ENCODE measurements at places on chromosomes 6 and 20.

DNA sequence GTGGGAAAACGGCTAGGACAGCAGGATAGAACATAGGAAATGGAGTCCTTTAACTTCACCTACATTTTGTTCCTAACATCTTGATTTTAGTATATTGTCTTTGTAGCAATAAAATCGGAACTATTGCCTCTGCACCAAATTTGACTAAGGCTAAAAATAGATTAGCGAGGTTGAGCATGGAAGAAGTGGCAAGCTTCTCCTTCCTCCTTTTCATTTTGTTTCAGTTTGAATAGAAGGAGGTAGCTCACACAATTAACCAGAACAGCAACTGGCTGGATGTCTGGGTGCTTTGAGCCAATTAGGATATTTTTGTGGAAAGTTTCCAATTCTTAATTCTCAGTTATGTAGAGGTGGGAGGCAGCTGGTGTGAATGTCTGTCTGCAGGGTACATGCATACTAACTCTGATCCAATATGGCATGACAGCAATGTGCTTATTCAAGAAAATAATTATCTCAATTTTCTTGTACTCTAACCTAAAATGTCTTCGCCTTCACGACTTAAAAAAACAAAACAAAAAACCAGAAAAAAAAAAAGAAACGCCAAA lies 3.1 kb upstream of the HECA start:
- DNase-seq = no peak

GRCh38 chr20:50872560-50873425 lies 58.4 kb downstream of the ADNP start:
- DNase-seq = no peak

DNA sequence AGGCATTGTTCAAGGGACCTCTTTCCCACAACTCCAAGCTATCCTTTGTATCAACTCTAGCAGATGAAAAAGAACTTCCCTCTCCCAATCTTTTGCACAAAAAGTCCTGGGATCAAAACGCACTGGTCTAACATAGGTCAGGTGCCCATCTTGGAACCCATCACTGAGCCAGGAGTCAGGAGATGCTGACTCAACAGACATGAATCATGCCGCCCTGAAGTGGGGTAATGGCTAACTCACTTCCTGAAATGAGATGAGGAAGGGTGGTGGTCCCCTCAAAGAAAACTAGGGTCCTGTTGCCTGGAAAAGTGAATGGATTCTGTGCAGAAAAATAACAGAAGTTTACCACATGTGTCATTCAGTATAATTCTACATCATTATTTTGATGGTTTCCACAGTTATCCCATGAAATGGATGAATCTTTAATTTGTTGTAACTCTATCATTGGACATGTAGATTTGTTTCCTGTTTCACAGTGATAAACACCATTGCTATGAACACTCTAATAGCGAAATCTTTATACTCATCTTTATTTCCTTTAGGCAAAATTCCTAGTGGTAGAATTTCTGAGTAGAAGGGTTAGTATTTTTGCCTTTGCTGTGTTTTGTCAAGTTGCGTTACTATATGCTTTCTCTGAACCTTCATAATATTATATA lies 151.3 kb downstream of the SLC16A10 start:
- peak; percentile 72 for DNase-seq

GRCh38 chr6:44237813-44238433 lies 9.0 kb upstream of the HSP90AB1 start:
- peak; percentile 67 for DNase-seq

GRCh38 chr6:132482581-132482980 lies 30.3 kb downstream of the STX7 start:
- DNase-seq = no peak

- no peak for DNase-seq
Measured at GRCh38 chr6:52496631-52497030, 76.5 kb downstream of the EFHC1 start.

- no peak for DNase-seq
Measured at GRCh38 chr6:91486200-91486599, 899.3 kb upstream of the MAP3K7 start.

DNA sequence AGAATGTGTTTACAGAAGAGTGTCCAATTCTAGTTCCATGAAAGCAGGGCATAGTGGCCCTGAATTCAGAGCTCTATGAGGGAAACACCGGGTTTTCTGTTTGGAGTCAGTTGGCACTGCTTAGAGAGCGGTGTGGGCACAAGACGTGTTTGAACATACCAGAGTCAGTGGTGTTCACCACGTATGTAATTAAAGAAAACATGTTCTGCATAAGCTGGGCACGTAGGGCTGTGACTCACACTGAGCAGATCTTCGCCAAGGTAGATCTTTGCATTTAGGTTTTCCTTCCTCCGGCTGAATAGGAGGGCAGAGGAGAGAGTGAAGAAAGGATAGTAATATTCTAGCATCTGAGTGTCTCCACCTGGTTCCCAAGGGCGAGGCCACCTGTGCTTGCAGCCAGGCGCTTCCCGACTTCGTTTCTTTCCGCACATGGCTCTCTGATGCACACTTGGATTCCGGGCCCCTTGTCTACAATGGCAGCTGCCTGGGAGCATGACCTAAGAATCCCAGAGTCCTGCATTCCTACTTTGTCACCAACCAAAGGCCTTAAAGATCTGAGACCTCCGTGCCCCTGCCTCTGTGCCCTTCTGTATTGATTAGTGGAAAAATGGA lies 136.2 kb downstream of the ERMARD start:
- no peak for DNase-seq

DNA sequence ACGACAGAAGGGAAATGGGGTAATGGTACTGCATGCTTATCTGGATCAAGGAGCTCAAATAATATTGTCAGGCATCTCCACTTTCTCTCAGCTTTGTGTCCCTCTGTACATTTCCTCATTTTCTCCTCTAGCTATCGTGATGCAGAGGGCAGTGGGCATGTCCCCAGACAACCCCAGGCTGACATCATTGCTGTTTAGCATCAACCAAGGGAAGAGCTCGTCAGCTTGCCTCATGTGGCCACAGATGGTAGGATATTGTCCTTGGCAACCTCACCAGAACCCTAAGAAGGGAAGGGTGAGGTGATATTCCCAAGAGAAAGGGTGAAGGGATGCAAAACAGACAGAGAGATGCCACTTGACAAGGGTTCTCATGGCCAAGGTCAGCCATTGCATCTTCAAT lies 58.3 kb downstream of the MAFB start:
- no peak for DNase-seq
